Fibroblast of mammary gland (primary cell): ENCODE measurements at places on chromosomes 11 and 22.

- no peak for DNase-seq
These were observed 26.9 kb downstream of the TPST2 start for GRCh38 chr22:26563022-26563421.

GRCh38 chr22:48106215-48106614 lies 1343.8 kb downstream of the TBC1D22A start:
- no peak for DNase-seq

- no peak for DNase-seq
These were observed 12.8 kb downstream of the OR8A1 start for GRCh38 chr11:124582565-124582964.

GRCh38 chr11:13000721-13001120 lies 8.4 kb upstream of the RASSF10 start:
- DNase-seq: no peak

DNA sequence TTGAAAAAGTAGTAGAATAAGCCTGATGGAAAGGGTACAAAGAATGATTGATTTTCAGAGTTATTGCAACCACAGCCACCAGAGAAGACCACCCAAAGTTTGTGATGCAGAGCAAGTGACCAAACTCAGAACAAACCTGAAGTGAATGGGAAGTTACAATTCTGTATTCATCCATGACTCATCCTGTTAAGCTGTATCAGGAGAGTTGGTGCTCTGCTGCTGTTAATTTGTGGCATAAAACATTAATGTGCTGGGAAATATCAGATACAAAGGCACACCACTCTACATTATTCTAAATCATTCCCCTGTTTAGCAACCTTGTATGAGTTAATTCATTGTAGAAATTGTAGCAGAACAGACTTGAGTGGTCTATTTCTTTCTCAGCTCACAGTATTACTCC lies 19.6 kb upstream of the PDGFD start:
- peak; percentile 8 for DNase-seq

DNA sequence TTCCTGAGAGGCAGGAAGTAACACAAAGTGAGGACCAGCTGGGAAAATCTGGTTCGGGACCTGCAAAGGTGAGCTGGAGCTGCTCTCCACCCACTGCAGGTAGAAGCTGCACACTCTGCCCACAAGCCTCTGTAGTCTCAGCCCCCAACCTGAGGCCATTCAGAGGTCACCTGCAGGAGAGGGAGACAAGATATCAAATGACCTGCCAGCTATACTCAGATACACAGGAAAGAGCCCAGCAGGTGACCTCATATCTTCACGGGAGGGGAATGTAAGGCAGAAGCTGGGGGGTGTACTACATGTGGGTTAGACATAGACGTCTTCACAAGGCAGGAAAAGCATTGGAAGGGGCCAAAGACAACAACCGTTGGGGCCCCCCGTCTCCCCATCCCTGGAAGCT lies 86.1 kb downstream of the APIP start:
- DNase-seq: no peak

GRCh38 chr22:28024422-28024888 lies 105.4 kb upstream of the PITPNB start:
- DNase-seq: no peak

DNA sequence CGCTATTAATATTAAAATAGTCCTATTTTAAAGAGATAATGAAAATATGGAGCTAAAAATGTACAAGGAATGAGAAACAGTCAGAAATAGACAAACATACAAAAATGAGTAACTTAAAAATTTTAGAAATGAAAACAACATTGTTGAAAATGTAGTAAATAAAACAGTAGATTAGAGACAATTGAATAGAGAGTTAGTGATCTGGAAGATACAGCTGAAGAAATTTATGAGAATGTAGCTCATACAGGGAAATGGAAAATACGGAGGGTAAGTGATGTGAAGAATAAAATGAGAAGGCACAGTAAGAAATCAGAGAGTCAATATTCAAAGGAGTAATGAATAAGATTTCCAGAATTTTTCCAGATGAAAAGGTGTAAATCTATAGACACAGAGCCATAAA lies 424.8 kb downstream of the SOX6 start:
- no peak for DNase-seq

- no peak for DNase-seq
These were observed 9.3 kb downstream of the ARHGEF17 start for GRCh38 chr11:73317373-73317772.

GRCh38 chr11:61972112-61972671 lies 4.8 kb upstream of the FTH1 start:
- no peak for DNase-seq

DNA sequence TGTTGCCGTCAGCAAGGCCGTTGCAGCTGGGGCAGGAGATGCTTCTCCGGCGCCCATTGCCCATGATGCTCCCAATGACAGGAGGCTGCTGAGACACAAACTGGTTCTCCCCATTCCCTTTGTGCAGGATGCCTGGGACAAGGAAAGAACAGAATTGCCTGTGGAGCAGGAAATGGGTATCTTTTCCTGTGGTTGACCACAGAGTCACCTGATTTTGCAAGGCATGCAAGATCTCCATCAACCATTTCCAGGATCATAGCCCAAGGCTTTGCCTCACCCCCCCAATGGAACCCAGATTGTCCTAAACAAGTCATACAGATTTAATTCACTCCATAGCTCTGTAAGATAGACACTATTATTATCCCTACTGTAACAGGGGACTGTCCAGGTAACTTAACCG lies 148.1 kb upstream of the NARS2 start:
- DNase-seq: no peak

GRCh38 chr22:40451210-40451609 lies 80.8 kb downstream of the SGSM3 start:
- no peak for DNase-seq

DNA sequence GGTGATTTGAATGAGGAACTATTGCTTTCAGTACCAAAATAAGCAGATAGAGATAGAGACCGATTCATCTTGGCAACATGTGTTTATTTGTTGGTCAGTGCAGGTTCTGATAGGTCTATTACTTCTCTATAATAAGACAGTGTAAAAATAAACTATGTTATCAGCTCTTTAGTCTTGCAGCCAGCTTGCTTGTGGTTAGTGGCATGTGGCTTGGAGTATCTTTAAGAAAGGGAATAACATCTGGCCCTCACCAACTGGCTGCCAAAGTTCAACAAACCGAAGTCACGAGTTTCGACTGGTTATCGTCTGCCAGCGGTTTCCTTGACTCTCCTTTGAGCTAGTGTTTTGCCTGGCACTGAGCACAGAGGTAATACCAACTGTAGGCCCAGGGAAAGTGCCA lies 71.8 kb downstream of the CTTN start:
- peak; percentile 24 for DNase-seq

DNA sequence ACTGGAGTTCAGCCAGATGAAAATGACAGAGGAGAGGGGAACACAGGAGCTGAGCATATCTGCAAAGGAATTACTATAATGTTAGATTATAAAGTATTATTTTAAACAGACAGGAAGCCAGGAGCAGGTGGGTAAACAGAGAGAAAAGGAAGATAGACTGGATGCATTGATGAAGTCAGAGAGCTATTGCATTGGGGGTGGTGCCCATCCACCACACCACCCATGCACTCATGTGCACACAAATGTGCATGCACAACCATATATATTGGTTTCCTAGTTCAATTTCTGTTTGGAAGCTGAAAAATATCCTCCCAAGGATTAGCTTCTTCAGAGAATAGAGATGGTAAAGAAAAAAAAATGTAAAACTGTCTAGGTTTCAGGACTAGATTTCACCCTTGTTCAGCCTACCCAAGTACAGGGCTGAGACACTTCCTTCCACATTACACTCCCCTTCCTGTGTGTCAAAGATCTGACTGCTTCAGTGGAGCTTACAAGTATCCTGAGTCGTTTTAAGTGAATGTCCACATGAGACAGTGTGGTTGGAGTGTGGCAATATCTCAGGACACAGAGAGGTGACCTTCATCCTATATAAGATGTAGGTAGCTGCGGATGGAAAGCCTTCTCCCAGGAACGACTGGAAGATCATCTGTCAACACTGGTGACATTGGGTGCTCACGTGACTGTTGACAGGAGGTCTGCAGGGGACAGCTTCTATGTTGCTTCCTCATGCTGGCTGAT lies 12.2 kb upstream of the SMPD1 start:
- DNase-seq: no peak

DNA sequence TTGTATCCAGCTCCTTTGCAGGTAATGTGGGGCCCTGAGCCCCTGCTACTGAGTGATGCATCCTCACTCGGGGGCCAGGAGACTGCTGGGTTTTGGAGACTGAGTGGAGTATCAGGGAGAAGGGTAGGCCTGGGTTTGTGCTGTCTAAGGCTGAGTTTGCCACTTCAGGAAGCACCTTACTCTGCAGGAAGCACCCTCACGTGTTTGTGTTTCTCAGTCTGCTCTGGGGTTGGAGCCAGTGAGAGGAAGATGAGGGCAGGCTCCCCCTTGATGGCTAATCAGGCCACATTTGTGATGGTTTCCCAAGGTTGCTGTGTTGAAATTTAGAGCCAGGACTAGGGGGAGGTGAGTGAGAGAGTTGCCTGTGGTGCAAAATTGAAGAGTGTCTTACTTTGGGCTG lies 13.7 kb upstream of the THY1 start:
- no peak for DNase-seq

DNA sequence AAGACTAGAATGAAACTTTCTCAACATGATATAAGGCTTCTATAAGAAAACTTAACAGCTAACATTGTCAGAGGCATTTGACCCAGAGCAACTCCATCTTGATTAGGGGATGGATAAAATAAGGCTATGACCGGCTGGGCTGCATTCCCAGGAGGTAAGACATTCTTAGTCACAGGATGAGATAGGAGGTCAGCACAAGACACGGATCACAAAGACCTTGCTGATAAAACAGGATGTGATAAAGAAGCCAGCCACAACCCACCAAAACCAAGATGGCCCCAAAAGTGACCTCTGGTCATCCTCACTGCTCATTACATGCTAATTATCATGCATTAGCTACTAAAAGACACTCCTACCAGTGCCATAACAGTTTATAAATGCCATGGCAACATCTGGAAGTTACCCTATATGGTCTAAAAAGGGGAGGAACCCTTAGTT lies 135.2 kb downstream of the TTC28 start:
- DNase-seq: peak; percentile 10

DNA sequence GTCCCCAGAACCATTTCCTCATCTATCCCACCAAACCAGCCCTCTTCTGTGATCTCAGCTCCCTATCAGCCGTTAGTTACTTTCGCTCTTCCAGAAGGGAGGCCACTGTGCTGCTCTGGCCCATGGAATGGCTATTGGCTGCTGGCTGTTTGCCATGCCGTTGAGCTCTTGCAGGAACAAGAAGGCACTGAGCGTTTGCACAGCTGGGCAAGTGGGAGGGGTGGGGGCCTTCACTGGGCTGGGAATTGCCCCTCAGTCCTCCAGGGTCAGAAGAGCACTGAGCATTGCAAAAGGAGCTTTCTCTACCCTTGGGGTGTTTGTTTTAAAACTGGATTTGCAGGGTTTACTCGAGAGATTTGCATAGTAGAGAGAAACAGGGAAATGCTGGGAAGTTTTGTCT lies 129.0 kb upstream of the PARVA start:
- no peak for DNase-seq

DNA sequence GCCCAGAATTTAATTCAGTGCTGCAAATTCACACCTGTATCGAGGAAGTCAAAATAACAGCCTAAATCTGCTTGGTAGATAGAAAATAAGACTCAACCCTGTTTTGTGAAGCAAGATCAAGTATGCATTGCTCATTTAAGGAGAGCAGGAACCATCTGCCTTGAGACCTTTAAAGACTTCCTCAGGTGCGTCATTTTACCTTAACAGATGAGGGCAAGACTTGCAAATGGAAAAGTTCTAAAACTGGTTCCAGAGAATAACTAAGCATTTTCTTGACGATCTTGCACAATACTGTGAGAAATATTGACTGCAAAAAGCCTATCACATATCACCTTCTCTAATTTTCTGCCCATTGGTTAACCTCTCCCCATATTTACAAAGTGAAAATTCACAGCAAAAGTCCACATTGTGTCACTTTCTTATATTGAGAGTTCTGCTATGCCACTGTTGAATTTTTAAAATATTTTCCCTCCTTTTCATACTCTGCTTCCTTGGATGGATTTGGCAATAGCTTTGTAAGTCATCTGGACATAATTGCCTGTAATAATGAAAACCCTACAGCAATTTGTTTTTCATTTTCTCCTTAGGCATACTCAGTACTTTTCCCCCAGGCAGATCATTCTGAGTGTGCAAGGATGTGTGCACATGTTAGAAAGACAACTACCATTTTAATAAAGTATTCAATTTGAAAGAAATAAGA lies 234.2 kb downstream of the AASDHPPT start:
- peak; percentile 39 for DNase-seq

DNA sequence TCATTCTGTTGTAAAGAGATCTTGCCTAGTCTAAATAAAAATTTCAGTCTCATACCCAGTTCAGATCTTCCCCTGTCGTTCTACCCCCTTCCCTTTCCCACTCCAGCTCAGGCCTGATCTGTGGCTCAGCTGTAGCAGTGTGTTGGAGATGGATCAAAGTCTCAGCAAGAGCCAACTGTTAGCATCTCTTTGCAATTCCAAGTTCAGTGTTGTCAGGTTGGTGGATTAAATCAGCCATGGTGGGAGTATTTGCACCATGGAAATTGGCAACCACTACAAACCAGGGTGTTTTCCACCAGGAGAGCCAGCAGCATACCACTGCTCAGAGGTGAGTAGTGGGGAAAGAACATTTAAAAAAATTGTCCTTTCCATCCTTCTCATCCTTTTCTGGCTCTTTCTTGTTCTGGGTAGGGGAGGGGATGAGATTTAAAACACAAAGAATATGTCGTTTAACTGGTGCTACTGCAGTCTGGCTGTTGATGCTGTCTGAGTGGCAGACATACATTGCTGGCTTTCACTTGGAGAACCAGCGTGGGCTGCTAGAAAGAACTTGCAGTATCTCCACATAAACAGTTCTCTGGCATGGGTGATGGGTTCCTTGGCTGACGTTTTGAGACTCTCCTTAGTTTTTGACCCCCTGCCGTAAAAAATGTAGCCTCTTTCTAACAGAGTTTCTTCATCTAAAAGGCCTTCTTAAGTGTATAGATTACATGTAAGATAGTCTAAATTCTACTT lies 514.1 kb downstream of the RAB38 start:
- no peak for DNase-seq

DNA sequence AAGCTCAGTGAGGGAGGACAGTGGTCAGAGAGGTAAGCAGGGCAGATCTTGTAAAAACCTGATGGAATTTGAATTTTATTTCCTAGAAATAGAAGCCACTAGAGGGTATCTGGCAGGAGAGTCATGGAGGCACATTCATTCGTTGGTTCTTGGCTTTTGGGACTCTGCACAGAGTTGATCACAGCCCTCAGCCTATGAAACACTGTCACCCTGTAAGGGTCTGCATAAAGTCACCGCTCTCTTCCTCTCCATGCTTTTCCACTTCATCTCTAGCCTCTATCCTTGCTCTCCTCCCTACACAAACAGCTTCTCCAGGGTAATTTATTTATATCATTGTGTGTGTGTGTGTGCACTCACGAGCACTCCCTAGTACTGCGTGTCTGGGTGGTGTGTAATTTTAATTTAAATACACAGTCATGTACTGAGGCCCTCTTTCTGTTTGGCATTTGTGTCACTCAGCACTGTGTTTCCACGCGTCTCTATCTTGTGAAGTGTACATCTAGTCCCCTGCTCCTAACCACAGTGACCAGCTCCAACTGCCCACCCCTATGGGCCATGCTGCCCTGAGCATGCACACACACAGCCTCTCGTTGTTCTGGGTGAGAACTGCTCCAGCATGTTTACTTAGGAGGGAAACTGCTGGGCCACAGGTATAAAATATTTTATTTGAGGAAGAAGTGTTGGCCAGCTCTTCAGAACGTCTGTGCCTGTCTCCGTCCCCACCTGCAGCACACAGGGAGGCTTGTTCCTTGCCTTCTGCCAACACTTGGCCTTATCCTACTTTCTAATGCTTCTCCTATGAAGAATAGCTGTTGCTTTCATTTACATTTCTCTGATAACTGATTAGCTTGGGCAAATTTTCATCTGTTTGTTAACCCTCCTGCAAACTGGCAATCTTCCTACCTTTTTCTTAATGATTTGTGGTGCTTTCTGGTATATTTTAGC lies 4.5 kb downstream of the KCNQ1OT1 start:
- DNase-seq: no peak
